ENCODE measurements at places on chromosomes 13 and 19. TPM values are rescaled to one million over a fixed set of nuclear protein-coding genes. Genes with fewer than 3 reads are reported as not detected.

FCER2 gene
- not detected for total RNA-seq

CTXN1 gene
- 11.8 TPM for total RNA-seq

RNASEH2A gene
- total RNA-seq = 48.2 TPM

SBSN gene
- total RNA-seq = not detected

ZNF471 gene
- total RNA-seq = not detected

HSPB6 gene
- total RNA-seq = not detected

Measured in HT-29 (cell line).